ENCODE measurements at places on chromosomes 1 and 21. TPM values are rescaled to one million over a fixed set of nuclear protein-coding genes. Genes with fewer than 3 reads are reported as not detected.

Gene BTG3
- total RNA-seq, result 23.5 TPM

Gene ACKR1
- total RNA-seq, result 0.10 TPM

Gene CCSAP
- 3.6 TPM for total RNA-seq

Gene PTGFR
- under 0.01 TPM for total RNA-seq

Gene GJC2
- total RNA-seq, result 3.3 TPM

All from vein endothelial cell (primary cell).